ENCODE measurements at places on chromosomes 16 and 17. TPM values are rescaled to one million over a fixed set of nuclear protein-coding genes. Genes with fewer than 3 reads are reported as not detected.

The TBC1D3H gene
- total RNA-seq: not detected

DNA sequence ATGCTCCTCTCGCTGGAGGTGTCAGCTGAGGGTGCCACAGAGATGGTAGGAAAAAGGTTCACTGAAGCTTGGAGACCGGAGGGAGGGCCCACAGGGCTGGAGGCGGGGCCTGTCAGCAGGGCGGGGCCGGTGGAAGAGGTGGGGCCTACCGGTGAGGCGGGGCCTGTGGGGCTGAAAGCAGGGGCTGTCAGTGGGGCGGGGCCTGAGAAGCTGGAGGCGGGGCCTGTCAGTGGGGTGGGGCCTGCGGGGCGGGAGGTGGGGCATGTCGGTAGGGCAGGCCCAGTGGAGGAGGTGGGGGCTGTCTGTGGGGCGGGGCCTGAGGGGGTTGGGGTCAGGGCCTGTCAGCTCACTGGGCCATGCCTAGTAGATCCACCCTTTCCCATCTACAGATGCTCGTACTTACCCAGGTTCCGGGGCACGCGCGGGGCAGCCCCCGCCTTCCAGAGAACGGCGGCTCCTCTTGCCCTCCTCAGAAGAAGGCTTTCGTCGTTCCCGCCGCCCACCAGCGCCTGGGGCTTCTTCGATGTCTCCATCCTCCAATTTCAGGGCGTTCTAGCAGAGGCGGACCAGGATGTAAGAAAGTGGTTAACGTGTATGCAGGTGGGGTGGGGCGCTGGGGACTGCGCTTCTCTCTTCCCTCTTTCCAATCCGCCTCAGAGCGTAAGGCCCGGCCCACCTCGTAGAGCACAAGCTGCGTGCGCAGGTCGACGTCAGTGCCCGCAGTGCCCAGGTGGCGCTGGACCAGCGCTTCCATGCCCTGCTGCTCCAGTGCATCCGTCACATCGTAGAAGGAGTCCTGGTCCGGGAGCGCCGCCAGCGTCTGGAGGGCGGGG is 9.8 kb downstream of the TMEM208 start:
- peak; percentile 30 for DNase-seq

DNA sequence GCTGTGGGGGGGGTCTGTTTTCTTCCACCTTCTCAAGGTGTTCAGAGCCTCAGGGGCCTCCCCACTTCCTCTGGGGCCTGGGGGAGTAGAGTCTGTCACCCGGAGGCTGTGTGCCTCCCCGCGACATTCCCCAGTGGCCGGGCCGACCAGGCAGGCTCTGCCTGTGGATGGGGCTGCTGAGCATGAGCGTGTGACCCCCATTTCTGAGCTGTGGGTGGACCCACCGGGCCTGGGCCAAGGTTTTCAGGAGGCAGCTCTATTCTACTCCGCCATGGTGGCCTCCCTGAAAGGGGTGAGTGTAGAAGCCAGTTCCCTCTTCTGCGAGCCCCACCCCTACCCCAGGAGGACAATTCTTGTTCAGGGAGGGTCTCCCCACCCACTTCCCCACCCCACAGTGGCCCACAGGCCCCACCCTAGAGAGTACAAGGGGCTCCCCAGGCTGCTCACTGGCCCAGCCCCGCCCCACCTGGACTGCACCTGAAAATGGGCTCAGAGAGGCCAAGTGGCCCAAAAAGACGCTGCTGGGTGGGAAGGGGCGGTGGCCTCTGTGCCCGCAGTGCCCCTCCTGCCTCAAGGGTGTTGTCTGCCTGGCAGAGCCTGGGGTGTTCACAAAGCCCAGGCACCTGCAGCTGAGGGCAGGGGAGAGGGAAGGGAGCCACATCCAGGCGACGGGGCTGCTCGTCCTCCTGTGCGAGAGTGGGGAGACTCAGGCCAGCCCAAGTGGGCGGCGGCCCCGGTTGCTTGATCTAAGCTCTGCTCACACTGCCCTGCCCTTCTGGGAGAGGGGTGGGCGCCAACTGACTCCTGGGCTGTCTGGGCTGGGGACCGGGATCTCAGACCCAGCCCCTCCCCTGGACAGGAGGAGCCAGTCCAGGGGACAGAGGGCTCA is 1.3 kb downstream of the MSLN start:
- no peak for DNase-seq

GRCh38 chr17:36592316-36592715 is 637 bp downstream of the DHRS11 start:
- no peak for DNase-seq

GRCh38 chr16:55257966-55258613 is 65.9 kb upstream of the IRX6 start:
- peak; percentile 1 for DNase-seq

GRCh38 chr17:45974916-45975630 is 24.0 kb upstream of the STH start:
- DNase-seq: no peak

- DNase-seq: no peak
Observed at GRCh38 chr17:81317530-81317821, 22.4 kb upstream of the SLC38A10 start.

DNA sequence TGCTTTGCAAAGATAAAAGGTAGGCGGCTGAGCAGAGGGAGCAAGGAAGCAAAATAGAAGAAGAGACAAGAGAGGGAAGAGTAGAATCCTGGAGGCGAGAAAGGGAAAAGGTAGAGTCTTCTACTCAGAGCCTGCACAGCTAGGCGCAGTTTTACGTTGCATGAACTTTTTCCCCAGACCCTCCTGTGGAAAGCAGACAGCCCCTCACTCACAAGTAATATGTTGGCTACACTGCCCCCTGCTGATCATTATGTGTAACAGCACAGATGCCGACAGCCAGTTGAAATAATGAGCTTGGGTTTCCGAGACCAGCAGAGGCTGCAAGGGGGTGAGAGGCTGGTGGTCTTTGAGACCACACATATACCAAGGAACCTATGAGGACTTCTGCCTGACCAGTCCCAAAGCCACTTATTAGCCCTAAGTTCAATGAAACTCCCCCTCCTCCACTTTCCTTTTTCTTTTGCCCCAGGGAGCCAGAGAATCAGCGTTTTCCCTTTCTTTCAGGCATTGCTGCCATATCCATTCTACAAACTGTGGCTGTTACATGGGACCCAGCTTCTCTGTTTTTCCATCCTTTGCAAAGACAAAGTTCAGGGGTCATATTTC is 22.5 kb upstream of the CMTR2 start:
- DNase-seq: peak; percentile 23

The CHD9NB gene
- total RNA-seq: 58.1 TPM

The RCVRN gene
- total RNA-seq: not detected

- no peak for DNase-seq
Observed at GRCh38 chr17:38674014-38674748, 576 bp downstream of the EPOP start.

The KRTAP16-1 gene
- not detected for total RNA-seq

The KRT36 gene
- total RNA-seq: not detected

DNA sequence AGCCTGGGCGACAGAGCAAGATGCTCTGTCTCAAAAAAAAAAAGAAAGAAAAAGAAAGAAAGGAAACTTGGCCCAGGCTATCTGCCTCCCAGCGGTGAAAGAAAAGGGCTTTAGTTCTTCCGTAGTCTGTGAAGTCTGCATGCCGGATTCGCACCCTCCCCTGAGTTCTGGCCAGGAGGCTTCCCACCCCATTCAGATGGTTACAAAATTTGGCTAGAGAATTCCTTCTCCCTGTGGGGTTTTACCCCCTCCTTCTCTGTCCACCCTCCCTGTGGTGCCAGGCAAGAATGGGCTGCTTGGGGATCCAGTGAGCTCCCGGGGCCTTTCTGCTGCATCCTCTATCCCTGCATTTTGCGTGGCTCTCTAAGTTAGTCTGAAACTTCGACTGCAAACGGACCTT is 37.8 kb downstream of the PAFAH1B1 start:
- DNase-seq: no peak

DNA sequence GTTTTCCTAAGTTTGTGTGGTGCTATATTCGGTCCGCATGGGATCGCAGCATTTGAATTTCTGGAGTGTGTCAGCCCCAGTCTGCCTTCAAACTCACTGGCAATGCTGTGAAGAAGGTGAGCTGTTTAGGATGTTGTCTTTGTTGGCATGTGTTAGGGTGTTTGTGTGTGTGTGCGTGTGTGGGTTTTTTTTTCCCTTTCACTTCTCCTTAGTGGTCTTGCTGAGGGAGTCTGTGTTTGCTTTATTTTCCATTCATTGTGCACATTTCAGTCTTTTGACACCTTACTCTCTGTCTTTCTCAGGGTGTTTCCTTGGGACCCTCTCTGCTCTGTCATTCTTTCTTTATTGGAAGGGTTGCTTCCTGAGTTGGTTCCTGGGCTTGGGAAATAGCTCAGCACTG is 27.7 kb upstream of the RBFOX1 start:
- DNase-seq: peak; percentile 45

All from G401 (cell line).